CD4-positive, alpha-beta T cell treated with Interferon gamma for 1 hour (primary cell): ENCODE measurements at places on chromosomes 6 and 20.

DNA sequence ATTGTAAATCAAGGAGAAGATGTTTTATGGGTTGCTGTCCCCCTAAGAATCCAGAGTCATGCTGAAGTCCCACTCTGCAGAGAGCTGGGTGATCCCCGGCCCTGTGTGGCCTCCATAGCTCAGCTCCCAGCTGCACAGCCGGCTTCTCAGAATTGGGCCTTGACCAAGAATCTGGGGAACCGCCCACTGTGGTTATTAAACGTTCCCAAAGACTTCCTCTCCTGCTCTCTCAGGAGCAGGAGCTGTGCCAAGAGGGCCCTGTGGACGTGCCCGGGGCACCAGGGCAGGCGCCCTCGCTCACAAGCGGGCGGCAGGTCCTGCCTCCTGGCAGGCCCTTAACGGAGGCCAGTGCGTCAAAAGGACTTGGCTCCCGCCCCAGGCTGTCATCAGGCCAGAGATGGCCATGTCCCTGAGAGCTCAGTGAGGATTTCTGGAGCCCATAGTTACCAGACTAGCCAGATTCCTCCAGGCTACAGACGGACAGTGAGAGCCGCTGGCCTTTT is 30.4 kb downstream of the ZC3H12D start:
- no peak for DNase-seq

- no peak for DNase-seq
These were observed 142.6 kb downstream of the ELOVL4 start for GRCh38 chr6:79804732-79805131.

DNA sequence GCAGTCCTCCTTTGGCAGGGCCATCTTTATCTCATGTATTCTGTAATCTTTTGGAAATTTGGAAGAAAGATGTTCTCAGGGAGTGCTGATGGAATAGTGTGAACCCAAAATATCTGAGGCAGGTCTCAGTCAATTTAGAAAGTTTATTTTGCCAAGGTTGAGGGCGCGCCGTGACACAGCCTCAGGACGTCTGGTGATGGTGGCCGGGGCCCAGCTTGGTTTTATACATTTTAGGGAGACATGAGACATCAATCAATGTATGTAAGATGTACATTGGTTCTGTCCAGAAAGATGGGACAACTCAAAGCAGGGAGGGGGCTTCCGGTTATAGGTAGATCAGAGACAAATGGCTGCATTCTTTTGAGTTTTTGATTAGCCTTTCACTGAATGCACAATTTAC is 89.8 kb downstream of the ERMARD start:
- DNase-seq: no peak

- DNase-seq: no peak
These were observed 230.9 kb downstream of the FOXC1 start for GRCh38 chr6:1840491-1841121.

DNA sequence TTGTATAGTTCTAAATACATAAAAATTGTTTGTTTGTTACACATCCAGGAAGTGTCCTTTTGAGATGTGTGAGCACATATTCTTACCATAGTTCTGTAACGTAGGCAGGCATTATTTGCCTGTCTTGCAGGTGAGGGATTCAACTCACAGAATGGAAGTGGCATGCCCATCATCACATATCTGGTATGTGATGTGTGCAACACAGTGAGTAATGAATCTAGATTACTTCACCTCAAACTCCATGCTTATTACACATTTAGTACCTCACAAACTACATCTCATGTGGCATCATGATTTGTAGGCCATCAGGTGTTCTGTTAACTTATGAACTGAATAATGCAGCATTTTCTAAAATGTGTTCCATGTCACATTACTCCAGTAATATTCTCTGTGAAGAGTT is 181.6 kb downstream of the PLCB4 start:
- no peak for DNase-seq
